Naive thymus-derived CD4-positive, alpha-beta T cell (primary cell): ENCODE measurements at places on chromosomes 6 and 20.

DNA sequence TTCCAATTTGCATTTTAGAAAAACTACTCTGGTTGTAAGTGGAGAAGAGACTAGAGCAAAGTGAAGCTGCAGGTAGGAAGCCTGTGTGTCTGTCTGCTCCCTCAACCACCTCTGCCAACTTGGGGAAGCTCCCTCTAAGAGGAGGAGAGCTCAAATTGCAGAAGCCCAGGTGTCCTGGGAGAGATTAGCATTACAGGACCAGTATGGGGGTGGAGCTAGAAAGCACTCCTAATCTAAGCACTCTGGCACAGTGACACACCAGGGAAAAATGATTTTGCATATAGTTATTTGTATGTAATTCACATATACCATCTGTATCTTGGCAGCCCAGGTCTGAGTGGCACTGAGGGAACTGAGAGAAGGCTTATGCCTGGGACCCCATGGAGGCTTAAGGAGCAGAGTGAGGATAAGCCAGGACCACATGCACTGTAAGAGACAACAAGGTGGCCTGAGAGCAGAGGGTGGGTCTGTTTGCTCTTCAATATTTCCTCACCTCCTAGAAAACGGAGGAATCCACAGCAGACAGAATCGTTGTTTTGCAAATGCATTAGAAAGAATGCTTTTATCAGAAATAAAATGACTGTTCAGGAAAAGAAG, 13.6 kb downstream of the GSTA2 start:
- DNase-seq: no peak

DNA sequence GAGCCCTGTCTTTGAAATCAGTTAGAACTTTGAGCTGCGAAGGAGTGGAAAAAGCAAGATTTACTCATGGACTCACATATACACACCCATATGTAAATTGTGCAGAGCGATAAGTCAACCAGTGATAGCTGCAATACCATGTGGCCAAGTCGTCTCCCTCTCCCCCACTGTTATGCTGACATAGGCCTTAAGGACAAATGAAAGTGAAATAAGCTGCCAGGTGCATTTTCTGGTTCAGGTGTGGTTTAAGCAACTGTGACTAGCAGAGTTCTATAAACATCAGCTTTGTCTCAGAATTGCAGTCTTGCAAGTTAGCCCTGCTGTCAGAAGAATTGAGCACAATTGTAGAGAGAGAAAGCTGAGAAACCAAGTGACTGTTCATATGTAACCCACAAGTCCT, 9.6 kb downstream of the FAM83B start:
- no peak for DNase-seq

GRCh38 chr20:52830598-52830997, 141.6 kb upstream of the TSHZ2 start:
- DNase-seq: no peak

- DNase-seq: no peak
Observed at GRCh38 chr20:33578510-33578909, 83.6 kb upstream of the C20orf144 start.

DNA sequence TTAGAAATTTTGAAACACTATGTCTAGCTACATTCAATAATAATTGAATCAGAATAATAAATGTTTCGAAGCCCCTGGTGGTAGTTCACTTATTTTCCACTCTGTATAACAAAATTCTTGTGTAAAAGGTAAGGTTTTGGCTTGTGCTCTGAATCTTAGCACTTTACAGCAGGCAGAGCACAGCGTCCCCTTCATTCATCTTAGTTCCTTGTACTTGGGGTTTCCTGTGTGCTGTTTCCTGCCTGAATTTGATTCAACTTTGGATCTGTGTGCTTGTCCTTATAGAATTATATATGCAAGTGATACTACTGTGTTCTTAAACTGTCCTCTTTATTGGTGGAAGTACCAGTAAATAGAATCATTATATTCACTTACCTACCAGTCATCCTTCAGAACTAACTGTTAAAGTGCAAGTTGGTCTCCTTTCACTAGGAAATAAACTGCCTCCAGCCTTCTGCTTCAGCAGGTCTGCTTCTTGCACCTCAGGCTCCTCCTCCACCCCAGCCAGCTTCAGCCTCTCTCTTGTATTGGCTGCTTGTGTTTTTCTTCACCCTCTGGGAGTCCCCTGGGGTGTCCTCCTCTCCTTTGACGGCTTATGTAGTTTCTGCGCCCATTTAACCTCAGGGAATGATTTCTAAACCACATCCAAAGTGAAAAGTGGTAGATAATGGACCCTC, 28.8 kb upstream of the TULP4 start:
- DNase-seq: peak; percentile 31

DNA sequence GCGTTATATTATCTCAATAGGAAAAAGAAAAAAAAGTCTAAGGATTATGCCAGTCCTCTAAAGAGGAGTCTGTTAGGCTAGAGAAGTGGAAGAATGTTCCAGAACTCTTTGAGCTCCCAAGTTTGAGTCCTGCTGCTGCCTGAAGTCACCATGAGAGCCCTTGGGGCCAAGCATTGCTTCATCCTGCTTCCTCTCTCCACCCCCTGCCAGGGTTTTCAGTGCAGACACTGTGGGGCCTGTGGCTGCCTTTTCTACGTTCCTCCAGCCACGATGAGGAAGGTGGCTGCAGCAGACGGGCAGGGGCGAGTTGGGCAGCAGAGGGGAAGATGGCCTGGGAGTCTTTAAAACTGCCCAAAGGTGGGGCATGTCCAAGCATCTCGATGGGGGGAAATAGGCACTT, 214.4 kb upstream of the KCNG1 start:
- no peak for DNase-seq

- DNase-seq: no peak
Observed at GRCh38 chr6:114218437-114219340, 124.1 kb downstream of the HS3ST5 start.

GRCh38 chr6:39439342-39440038, 117.0 kb upstream of the KCNK16 start:
- DNase-seq: no peak

GRCh38 chr20:63094767-63095499, 88.2 kb upstream of the BHLHE23 start:
- DNase-seq: no peak
